Tibial nerve (tissue), 4 donors: ENCODE measurements at places on chromosomes 3 and 15. TPM values are rescaled to one million over a fixed set of nuclear protein-coding genes. Genes with fewer than 3 reads are reported as not detected.

DNA sequence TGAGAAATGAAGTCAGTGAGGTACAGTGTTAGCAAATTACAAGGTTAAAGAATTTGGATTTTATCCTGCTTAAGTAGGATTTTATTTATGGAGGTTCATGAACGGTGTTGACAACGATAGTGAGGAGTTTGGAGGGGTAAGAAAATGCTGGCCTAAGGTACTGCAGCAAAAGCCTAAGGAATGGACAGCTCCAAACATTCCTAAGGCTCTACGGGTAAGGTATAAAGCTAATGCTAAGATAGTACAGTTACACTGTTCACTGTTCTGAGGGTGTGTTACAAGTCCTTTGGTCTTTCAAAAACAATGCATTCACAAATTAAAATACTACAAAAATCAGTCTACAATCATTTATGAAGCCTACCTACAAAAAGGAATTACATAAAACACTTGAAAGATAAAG lies 7.3 kb downstream of the MTMR10 start:
- H3K36me3 ChIP-seq, result peaks cover 22% of the 10 kb centered on the region
- no peak overlapping the region for H3K4me3 ChIP-seq
- peak overlapping the region; percentile 3 for H3K27ac ChIP-seq
- H3K27me3 ChIP-seq, result no peaks in the 10 kb centered on the region

DNA sequence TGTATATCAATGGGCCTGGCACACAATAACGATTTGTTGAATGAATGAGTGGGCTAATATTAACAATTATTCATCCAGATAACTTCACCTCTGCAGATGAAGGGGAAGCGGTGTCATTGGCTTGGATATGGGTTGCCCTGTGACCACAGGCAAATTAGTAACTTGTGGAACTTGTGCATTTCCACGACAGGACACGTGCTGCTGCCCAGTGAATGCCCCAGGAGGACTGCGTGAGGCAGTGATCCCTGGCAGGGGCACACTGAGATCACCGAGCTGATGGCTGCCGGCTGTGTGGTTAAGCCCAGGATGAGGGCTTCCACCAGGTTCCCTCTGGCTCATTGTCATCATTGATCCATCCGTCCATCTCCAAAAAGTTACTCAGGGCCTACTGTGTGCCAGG lies 84.1 kb upstream of the HACD2 start:
- no peak overlapping the region for H3K4me3 ChIP-seq
- no peaks in the 10 kb centered on the region for H3K36me3 ChIP-seq
- no peak overlapping the region for H3K27ac ChIP-seq

Gene LRRC57
- total RNA-seq, result 16.1 TPM

GRCh38 chr15:56342653-56343052 lies 22.6 kb upstream of the TEX9 start:
- no peaks in the 10 kb centered on the region for H3K4me1 ChIP-seq
- H3K27ac ChIP-seq, result no peak overlapping the region
- DNase-seq, result no peak
- H3K36me3 ChIP-seq, result no peaks in the 10 kb centered on the region
- H3K4me3 ChIP-seq, result no peak overlapping the region

Gene HTR3E
- not detected for total RNA-seq

Gene HIGD2B
- not detected for total RNA-seq

- DNase-seq, result no peak
- H3K36me3 ChIP-seq, result no peaks in the 10 kb centered on the region
- H3K27ac ChIP-seq, result peak overlapping the region; percentile 83
- peak overlapping the region; percentile 40 for H3K4me3 ChIP-seq
- no peaks in the 10 kb centered on the region for H3K27me3 ChIP-seq
- H3K4me1 ChIP-seq, result peaks cover 90% of the 10 kb centered on the region
Observed at GRCh38 chr3:152383136-152383606, 114.4 kb downstream of the MBNL1 start.
